ENCODE measurements at places on chromosomes 12 and 14. TPM values are rescaled to one million over a fixed set of nuclear protein-coding genes. Genes with fewer than 3 reads are reported as not detected.

RNASE2 gene
- total RNA-seq: not detected

GAS2L3 gene
- 5.7 TPM for total RNA-seq

DNA sequence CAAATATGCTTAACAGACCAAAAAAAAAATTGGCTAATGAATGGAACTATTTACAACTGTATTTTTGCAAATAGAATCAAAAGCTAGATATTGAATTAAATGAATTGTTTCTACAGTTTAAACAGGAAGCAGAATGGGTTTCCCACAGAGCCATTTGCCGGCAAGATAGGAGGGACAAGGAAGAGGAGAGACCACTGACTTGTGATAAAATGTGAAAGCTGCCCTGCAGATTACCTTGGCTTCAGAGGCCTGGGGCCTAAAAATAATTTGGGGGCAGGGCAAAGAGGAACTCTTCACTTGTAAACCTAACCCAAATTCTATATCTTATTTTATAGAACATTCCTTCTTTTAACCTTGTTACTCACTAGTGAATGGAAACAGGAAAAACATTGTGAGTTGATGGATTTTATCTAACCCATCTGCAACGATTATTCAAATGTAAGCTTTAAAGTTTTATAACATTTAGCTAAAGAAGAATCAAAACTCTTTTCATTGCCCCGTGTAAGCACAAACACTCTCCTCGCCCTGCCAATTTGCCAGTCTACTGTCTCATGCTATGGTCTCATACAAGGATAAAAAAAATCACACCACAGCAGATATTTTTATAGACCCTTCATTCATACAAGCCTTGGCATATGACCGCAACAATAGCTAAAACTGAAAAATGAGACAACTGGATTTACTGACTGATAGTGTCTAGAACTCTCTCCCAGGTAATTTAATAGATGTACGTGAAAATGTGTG, 49.5 kb upstream of the MDM1 start:
- H3K27ac ChIP-seq: no peak overlapping the region
- no peak overlapping the region for H3K4me3 ChIP-seq
- peaks cover 8% of the 10 kb centered on the region for H3K4me1 ChIP-seq
- H3K36me3 ChIP-seq: no peaks in the 10 kb centered on the region
- no peaks in the 10 kb centered on the region for H3K27me3 ChIP-seq

- H3K27me3 ChIP-seq: 0 out of 2 replicates have a peak, but pooled peaks cover 3% of the 10 kb centered on the region
- H3K27ac ChIP-seq: no peak overlapping the region
- H3K4me1 ChIP-seq: peaks cover 2% of the 10 kb centered on the region
- no peaks in the 10 kb centered on the region for H3K36me3 ChIP-seq
These were observed 58.5 kb downstream of the NUAK1 start for GRCh38 chr12:106080041-106080790.

DNA sequence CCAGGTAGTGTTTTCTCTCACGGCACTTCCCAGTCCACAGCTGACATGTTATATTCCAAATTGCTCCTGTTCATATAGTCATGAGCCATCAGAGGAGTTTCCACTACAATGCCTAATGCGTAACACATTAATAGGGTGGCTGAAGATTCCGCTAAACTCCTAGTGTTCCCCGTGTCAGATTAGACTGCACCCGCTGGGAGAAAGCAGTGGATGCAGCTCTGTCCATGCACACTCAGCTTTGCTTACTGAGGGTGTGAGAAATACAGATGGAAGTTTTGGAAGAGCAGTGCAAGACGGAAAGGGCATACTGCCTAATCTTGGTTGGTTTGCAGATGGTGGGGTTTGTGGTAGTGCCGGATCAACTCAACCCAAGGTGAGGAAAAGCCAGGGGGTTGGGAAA, 5.6 kb downstream of the PPP1R3E start:
- H3K27me3 ChIP-seq: no peaks in the 10 kb centered on the region
- no peak overlapping the region for H3K27ac ChIP-seq
- peaks cover 21% of the 10 kb centered on the region for H3K4me1 ChIP-seq
- peaks cover 23% of the 10 kb centered on the region for H3K36me3 ChIP-seq
- H3K4me3 ChIP-seq: no peak overlapping the region
- DNase-seq: no peak

DNA sequence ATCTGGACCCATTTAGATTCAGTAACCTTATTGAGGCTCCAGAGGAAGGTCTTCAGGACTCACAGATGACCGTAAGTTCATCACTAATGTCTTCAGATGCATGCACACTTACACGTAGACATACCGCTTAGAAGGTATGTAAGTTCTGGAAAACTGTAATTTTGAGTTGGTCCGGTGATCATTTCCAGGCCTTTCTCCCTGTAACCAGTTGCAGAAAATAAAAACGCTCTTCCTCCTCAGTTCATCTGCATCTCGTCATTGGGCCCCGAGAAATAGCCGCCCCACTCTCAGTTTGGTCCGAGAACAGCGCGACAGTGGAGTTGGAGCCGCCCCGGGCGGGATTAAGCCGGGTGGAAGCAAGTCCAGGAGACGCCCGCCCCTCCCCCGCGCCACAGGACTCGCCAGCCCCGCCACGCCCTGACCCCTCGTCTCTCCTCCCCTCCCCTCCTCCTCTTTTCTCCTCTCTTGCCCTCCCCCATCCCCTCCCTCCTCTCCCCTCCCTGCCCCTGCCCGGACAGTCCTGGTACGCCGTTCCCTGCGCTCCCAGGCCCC, 83.7 kb downstream of the TNFAIP2 start:
- H3K27ac ChIP-seq: no peak overlapping the region
- peaks cover under 1% of the 10 kb centered on the region for H3K4me1 ChIP-seq
- H3K4me3 ChIP-seq: no peak overlapping the region
- DNase-seq: no peak
- no peaks in the 10 kb centered on the region for H3K36me3 ChIP-seq

- H3K27ac ChIP-seq: no peak overlapping the region
- peaks cover 19% of the 10 kb centered on the region for H3K4me1 ChIP-seq
- no peak for DNase-seq
- H3K36me3 ChIP-seq: peaks cover 29% of the 10 kb centered on the region
These were observed 6.1 kb downstream of the CFAP73 start for GRCh38 chr12:113155646-113156045.

- H3K4me1 ChIP-seq: no peaks in the 10 kb centered on the region
- no peak for DNase-seq
- no peak overlapping the region for H3K4me3 ChIP-seq
- no peak overlapping the region for H3K27ac ChIP-seq
- no peaks in the 10 kb centered on the region for H3K27me3 ChIP-seq
- no peaks in the 10 kb centered on the region for H3K36me3 ChIP-seq
These were observed 709.4 kb upstream of the MDGA2 start for GRCh38 chr14:48384821-48385220.

DNA sequence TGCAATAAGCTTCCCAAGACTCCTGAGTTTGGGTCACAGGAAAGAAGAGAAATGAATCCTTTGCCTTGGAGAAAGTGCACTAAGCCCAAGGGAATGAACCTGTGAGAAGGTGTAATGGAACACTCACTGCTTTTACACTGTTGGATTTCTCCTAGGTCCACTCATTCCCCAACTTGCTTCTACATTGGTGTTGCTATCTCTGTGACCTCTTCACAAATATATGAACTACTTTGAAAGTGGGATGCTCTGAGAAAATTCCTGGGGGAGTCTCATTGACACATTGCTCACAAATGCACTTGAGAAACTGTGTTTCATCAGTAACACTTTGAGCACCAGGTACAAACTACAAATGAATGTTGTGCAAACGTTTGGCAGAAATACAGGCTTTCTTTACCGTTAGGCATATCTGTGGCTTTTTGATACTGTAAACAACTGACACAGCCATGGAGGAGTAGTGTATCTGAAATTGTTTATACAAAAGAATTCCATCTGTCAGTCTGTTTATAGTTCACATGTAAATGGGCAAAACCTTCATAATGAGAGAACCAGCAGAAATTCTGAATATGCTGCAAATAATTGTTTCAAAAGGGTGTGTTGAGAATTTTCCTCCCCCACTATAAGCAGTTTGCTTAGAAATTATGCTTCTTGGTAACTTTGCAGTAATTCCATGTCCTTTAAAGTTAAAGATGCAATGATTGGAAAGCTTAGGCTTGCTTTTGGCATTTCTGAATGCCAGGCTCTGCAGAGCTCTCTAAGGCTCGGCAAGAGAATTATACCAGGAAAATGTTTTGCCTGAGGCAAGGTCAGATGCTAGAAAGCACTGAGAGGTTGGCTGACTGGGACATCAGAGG, 348.5 kb upstream of the DDHD1 start:
- no peak overlapping the region for H3K4me3 ChIP-seq
- no peaks in the 10 kb centered on the region for H3K27me3 ChIP-seq
- no peaks in the 10 kb centered on the region for H3K4me1 ChIP-seq
- no peak overlapping the region for H3K27ac ChIP-seq
- DNase-seq: no peak

All from Karpas-422 (cell line).